ENCODE measurements at places on chromosomes 3 and 15. TPM values are rescaled to one million over a fixed set of nuclear protein-coding genes. Genes with fewer than 3 reads are reported as not detected.

MCCC1 gene
- total RNA-seq, result 33.1 TPM

CDHR4 gene
- total RNA-seq, result 0.41 TPM

GOLGA8H gene
- 1.7 TPM for total RNA-seq

SLCO3A1 gene
- total RNA-seq, result 4.4 TPM

NPAP1 gene
- not detected for total RNA-seq

SMCO1 gene
- not detected for total RNA-seq

TRH gene
- not detected for total RNA-seq

TRPM1 gene
- not detected for total RNA-seq

RASL12 gene
- 65.3 TPM for total RNA-seq

SPINK8 gene
- not detected for total RNA-seq

CSPG4 gene
- total RNA-seq, result 10.3 TPM

GCNT3 gene
- 0.59 TPM for total RNA-seq

CHAC1 gene
- total RNA-seq, result not detected

CCR8 gene
- not detected for total RNA-seq

AADAC gene
- not detected for total RNA-seq

CCK gene
- not detected for total RNA-seq

GOLGA6L7 gene
- not detected for total RNA-seq

MCTP2 gene
- 5.9 TPM for total RNA-seq

ERC2 gene
- total RNA-seq, result not detected

EEF1AKMT4 gene
- total RNA-seq, result 3.2 TPM

NUTM1 gene
- total RNA-seq, result not detected

SI gene
- total RNA-seq, result not detected

DUOXA1 gene
- total RNA-seq, result 1.4 TPM

FANCD2OS gene
- total RNA-seq, result not detected

UCN2 gene
- not detected for total RNA-seq

MORC1 gene
- total RNA-seq, result not detected

PRR20G gene
- not detected for total RNA-seq

GCHFR gene
- 11.6 TPM for total RNA-seq

AMIGO3 gene
- total RNA-seq, result not detected

KIF9 gene
- total RNA-seq, result 1.8 TPM

LTF gene
- total RNA-seq, result 3.5 TPM

OR4M2 gene
- not detected for total RNA-seq

ZBBX gene
- total RNA-seq, result 8.8 TPM

SAMD7 gene
- total RNA-seq, result not detected

FAM107A gene
- 98.3 TPM for total RNA-seq

LRRC34 gene
- total RNA-seq, result 1.3 TPM

SERPINI1 gene
- 2.9 TPM for total RNA-seq

All from uterus (tissue), 4 donors.